T follicular helper cell (primary cell): ENCODE measurements at places on chromosomes 7 and 10.
A peak's percentile ranks its signal among the peaks of the same experiment; 100 is the strongest.

GRCh38 chr10:86046845-86047460 is 319.6 kb downstream of the GRID1 start:
- no peak for DNase-seq

DNA sequence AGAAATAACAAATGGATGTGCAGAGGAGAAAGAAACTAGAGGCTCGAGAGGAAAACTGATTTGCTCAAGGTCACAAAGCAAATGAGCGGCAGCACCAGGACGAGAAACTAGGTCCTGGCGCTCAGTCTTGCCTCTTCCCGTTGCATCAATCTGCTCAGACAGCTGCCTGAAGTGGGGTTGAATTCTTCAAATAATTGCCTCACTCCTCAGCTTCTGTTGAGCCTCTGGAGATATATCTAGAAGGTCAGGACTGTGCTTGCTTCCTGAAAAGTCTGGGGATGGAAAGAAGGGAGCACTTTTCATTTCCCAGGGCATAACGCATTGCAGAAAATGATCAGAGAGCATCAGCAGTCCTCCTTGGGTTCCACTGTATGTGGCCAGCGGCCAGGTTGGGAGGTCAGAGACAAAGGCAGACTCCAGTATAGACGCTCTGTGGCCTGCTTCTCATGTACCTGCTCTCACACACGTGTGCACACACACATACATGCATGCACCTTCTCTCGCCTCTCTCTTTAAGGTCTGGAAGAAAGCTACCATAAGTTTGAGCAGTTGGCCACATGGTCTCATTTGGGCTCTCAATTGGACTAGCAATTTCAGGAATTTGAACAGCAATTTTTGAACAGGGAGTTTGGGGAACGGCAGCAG is 83.7 kb upstream of the DUSP5 start:
- DNase-seq, result no peak

- peak; percentile 76 for DNase-seq
Measured at GRCh38 chr10:110226926-110227641, 19.7 kb downstream of the MXI1 start.

GRCh38 chr7:100897772-100898454 is 2.2 kb upstream of the ACHE start:
- no peak for DNase-seq

DNA sequence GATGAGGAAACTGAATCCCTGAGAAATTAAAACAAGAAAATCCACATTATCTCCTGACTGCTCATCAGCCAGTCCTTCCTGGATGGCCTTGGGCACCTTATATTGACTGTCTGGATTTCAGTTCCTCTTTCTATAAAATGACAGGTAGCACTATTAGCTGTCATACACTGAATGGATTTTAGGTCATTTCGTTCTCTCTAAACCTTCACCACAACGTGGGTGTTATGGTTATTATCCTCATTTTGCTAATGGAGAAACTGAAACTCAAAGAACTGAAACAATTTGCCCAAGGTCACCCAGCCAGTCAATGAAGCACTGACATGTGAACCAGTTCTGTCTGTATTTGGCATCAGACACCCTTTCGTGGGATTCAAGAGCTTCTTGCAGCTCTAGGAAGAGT is 193.8 kb downstream of the CYP26A1 start:
- DNase-seq, result no peak

DNA sequence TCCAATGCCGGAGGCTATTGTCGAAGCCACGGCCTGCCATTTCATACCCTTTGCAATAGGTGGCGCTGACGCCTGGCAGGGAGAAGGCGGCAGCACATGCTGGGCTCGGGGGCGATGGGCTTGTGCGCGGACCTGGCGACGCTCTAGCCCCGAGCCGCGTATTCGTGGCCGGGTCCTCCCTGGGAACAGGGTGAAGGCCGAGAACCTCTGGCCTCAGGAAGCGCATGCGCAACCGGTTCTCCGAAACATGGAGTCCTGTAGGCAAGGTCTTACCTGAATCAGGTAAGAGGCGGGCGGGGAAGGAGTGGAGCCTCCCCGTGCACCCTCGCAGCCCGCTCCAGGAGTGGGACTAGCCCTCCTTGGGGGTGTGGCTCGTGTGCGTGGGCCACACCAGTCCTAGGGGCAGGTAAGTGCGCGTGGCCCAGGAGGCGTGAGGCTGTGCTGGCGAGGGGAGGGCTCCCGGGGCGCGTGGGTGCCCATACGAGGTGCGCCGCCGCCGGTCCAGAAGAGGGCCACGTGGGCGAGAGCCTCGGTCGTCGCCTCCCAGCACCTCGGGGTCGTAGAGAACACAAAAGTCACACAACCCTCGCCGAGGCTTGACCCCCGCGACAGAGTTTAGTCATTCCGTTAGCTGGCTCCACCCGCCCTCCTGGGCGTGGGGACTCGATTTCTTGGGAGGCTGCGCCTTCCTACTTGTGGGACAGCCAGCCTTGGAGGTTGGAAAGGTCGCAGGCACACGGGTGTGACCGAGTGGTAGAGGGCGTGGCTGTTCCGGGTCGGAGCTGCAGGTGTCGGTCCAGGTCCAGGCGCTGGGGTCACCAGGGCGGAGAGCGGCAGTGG is 5.6 kb upstream of the MEST start:
- DNase-seq, result peak; percentile 25

DNA sequence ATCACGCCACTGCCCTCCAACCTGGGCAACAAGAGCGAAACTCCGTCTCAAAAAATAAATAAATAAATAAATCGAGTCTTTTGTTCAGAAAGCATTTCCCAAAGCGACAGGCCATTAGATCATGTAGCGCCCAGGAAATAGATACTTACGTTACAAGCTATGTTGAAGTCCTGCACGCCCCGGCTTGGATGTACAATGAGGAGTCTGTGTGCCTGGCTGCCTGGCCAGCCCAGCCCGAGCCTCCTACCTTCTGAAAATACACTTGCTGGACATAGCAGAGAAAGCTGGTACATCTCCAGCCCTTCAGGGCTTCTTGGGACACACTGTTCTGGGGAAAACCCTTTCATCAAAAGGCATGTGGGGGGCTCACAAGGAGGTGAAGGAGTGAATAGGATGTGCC is 22.1 kb downstream of the FGFR2 start:
- DNase-seq, result no peak

DNA sequence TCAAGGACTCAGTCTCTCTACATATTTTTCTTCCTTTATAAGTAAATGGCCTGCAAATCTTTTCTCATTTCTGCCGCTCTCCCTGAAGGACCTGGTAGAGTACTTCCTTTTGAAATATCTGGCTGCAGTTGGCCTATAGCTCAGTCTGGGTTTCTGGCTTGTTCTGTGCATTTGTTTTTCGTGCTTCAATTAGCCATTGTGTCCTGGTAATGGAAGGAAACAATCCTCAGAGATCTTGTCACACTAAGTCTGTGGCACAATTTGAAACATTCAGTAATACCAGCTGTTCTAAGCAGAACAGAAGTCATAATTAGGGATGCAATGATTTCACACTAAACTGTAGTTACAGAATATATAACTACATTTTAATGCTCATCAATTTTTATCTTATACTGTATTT is 545.0 kb downstream of the NRG3 start:
- DNase-seq, result no peak

DNA sequence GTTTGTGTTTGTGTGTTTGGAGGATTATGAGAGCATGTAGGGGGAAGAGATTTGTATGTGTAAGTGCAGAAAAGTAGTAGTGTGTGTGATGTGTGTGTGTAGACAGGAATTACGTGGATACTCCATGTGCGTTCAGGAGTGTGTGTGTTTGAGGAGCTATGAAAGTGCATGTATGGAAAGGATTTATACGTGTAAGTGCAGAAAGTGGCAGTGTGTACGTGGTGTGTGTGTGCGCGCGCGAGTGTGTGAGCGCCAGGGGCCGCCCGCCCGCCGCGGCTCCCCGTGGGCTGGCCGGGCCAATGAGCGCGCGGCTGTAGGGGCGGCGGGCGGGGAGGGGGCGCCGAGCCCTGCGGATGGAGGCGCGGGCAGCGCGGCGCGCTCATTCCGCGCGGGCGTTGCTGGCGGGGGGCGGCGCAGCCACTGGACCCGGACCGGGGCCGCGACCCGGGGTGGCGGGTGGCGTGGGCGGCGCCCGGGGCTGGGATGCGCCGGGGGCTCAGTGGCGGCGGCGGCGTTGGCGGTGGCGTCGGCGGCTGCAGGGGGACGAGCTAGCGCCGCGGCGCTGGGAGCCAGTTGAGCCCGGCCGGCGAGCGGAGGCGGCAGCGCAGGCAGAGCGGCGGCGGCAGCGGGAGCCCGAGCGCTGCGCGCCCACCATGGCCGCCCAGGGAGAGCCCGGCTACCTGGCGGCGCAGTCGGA is at the start of gene BICC1:
TSS of gene BICC1 (plus strand) at position 382 of the 697 bp plus-strand sequence. CDS start at position 654, 272 bp downstream.
- DNase-seq, result no peak

- DNase-seq, result no peak
Measured at GRCh38 chr7:29748286-29749099, 57.8 kb upstream of the WIPF3 start.

DNA sequence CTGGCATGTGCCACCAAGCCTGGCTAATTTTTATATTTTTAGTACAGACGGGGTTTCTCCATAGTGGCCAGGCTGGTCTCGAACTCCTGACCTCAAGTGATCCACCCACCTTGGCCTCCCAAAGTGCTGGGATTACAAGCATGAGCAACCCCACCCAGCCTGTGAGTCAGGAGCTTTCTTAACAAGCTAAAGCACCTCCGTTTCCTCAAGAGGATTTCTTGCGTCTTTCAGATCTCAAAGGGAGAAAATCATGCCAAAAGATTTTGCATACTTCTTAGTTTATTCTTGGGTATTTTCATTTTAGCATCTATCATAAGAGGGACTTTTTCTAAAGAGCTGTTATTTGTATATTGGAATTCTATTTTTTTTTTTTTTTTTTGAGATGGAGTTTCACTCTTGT is 47.9 kb upstream of the FOXK1 start:
- DNase-seq, result no peak

- no peak for DNase-seq
Measured at GRCh38 chr7:18835001-18835690, 282.3 kb downstream of the TWIST1 start.

GRCh38 chr10:34407324-34407805 is 407.7 kb downstream of the PARD3 start:
- no peak for DNase-seq

DNA sequence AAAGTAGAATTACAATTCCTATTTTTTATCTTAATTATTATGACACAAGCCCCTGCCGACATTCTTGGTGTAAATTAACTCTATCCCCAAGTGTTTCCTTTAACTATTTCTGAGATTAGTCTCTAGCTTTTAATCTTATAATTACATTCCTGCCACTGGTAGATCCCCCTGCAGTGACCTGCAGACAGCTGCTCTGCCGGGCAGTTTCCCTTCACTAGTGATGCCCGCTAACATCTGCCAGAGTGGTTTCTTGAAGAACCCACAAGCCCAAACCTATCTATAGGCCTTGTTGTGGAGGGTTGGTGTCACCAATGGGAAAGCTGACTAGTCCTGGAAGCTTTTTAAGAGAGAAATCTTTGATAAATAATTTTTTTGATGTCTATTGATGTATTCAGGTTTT is 50.0 kb downstream of the ADAM22 start:
- DNase-seq, result no peak

DNA sequence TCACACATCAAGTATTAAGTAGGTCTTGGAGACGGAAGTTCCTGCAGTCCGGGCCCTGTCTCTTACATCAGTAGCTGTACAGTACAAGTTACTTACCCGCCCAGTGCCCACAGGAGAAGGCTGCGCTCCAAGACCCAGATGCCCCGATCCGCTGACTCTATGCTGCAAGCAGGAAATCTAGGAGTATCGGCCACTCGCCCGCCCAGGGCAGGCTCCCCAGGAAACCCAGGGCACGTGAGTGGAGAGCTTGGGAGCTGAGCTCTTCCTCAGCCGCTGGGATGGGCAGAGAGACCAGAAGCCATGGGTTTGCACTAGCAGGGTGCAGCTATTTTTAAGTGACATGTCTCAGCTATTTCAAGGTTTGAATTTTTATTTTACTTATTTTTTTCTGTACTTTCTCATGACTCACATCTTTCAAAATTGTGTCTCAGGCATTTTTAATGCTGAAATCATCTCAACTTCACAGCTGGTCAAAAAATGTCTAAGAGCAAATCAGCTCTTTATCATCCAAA is 1.9 kb upstream of the GPER1 start:
- DNase-seq, result no peak

GRCh38 chr10:93277360-93277759 is 203.7 kb downstream of the CYP26A1 start:
- DNase-seq, result no peak

DNA sequence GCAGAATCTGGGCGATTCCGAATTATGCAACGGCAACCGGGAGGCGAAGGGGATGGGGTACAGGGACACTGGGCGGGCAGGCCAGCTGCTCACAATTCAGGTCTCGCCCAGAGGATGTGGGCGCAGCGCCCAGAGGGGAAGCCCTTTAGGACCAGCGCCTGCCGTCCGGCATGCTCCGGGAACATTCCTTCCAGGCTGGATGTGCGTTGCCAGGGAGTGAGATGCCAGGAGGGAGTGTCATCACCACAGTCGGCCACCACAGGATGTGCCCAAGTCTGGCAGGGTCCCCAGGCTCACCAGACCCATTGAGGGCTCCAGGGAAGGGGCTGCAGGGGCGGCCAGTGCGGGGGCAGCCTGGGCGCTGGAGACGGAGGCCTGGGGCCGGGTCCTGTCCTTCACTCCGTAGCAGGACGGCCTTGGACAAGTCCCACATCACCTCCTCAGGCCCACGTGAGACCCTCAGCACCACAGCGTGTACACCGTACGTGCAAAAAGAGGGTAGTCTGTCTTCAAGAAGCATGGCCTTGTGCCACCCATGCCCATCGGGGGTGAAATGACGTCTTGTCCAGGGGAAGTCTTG is 63.9 kb downstream of the FOXL3 start:
- DNase-seq, result no peak

DNA sequence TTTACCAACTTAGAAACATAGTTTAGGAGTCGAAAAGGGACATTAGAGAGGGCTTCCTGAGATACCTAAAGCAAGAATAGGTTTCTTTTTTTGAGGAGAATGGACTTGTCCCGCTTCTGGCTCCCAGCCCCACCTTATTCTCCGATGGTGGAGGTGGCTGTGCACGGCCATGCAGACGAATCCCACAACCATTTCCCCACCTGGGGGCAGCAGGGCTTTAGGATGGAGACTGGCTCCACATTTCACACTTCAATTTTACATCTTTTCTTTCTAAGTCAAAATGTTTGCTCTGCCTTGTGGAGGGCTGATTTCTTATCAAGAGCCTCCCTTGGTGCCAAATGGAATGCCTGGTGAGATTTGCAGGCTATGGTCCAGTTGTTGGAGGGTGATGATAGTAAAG is 118.5 kb downstream of the GLRX3 start:
- DNase-seq, result no peak

DNA sequence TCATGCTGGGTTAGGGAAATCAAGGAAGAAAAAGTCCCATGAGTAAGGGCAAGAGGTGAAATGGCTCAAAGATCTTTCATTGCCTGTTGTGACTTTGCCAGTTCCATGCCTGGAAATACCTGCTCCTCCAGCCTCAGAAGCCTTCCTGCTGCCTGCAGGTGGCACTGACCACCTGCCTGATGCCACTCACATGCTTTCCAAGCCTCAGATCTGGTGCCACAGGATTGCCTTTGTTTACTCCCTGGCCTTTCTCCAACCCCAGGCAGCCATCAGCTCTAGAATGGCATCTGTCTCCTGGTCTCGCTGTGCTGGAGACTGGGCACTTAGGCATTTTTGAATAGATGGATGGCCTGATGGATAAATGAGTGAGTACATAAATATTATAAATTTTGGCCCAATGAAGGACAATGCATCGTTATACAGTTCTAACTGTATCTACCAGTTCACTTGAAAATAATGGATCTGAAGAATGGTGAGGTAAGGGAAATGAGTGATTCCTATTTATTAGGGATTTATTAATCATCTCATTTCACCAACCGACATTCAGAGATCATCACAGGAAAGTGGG is 657.2 kb downstream of the INHBA start:
- DNase-seq, result no peak
